ENCODE measurements at places on chromosomes 13 and 19.

GRCh38 chr13:36297366-36298338 is at the start of gene CCDC169:
CCDC169 (minus strand) TSS chr13:36297814; CDS start chr13:36297719, 95 bp downstream.
- DNase-seq, result peak; percentile 61

DNA sequence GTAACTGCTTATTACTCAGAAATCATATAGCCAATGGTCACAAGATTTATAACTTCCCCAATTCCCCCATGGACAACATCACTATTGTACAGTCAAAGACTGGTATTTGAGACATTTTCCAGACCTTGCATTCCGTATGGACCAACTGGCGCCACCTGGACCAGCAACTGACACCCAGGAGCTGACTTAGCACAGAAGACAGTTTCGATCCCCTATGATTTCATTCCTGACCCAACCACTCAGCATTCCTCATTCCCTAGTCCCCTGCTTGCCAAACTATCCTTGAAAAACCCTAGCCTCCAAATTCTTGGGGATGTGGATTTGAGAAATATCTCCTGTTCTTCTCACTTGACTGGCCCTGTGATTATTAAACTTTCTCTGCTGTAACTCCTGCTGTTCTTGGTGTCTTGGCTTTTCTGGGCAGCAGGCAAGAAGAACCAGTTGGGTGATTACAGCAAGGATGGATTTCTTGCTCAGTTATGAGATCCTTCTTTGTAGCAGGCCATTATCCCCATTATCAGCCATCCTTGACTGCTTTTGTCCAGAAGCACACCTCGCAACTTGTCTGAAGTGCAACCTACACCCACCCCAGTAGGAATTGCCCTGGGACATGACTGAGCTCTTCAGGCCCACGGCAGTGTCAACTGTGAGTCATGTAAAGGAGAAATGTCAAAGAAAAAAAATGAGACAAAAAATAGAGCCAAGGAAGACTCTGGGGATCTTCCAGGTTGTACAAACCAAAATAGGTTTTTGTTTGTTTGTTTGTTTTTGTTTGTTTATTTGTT is 13.7 kb upstream of the MAP3K10 start:
- DNase-seq, result no peak

- peak; percentile 34 for DNase-seq
These were observed 29.9 kb downstream of the EFNA2 start for GRCh38 chr19:1315470-1316166.

DNA sequence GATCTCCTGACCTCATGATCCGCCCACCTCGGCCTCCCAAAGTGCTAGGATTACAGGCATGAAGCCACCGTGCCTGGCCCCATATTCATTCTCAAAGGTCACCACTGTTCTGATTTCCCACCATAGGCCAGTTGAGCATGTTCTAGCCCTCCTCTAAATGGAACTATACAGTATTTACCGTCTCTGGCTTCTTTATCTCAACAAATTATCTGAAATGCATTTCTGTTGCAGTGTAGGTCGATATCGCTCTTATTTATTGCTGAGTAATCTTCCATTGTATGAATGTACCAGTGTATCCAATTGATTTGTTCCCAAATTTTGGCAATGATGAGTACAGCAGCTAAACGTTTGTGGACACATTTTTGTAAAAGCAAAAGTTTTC is 15.4 kb downstream of the SLC1A5 start:
- no peak for DNase-seq

DNA sequence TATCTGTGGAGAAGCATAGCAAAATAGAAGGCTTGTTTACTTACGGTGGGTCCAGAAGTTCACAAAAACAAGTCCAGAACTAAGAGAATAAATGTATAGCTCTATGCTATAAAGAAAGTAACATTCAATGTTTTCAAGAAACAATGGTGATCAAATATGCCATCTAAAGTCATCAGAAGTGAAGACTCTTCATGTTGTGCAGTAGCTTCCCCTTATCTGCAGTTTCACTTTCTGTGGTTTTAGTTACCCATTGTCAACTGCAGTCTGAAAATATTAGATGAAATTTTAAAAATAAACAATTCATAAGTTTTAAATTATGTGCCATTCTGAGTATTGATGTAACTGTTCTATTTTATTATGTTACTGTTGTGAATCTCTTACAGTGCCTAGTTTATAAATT is 72.5 kb downstream of the EDNRB start:
- DNase-seq, result no peak

Measured in fibroblast of upper back skin (primary cell).